Neural crest cell (in vitro differentiated cells): ENCODE measurements at places on chromosomes 13 and 19. TPM values are rescaled to one million over a fixed set of nuclear protein-coding genes. Genes with fewer than 3 reads are reported as not detected.
A peak's percentile ranks its signal among the peaks of the same experiment; 100 is the strongest.

HIPK4 gene
- total RNA-seq: 0.11 and 0.30 TPM in 2 replicates

CATSPERD gene
- total RNA-seq: not detected in 2 replicates

KCNJ14 gene
- total RNA-seq: 1.5 and 2.0 TPM in 2 replicates

MZF1 gene
- total RNA-seq: 40.5 and 43.3 TPM in 2 replicates

SHC2 gene
- 39.0 and 45.2 TPM in 2 replicates for total RNA-seq

ZNF154 gene
- total RNA-seq: 25.6 and 26.2 TPM in 2 replicates

CYTH2 gene
- total RNA-seq: 172 and 196 TPM in 2 replicates

TLE6 gene
- total RNA-seq: 0.44 TPM in 1 of 2 replicates, not detected in the other

CXCL17 gene
- not detected in 2 replicates for total RNA-seq

ZIC5 gene
- total RNA-seq: 6.3 and 6.7 TPM in 2 replicates

SELENOW gene
- 175 and 179 TPM in 2 replicates for total RNA-seq

DNA sequence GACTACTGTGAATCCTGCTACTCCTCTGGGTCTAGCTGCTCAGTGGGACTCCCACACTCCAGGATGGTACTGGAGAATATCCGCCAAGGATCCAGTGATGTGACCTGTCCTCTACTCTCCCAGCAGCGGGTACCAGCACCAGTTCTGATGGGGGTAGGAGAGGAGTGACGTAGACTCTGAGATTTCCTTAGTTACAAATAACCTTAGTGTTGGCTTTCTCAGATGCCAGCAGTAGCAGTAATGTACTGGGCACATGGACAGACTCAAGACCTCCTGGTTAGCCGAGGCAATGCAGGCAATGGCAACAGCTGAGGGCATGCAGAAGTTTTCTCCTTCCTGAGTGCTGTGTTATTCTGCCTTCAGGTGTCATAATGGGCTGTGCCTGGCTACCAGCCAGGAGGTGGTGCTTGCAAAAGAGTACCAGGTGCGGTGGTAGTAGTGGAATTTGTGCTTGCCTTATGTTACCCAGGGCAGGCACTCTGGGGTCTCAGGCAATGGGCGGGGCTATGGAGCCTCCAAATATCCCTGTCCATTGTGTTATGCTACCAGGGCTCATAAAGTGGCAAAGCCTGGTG, 105.3 kb upstream of the KLF5 start:
- H3K36me3 ChIP-seq: peaks cover 23% of the 10 kb centered on the region
- H3K4me3 ChIP-seq: no peak overlapping the region

DNA sequence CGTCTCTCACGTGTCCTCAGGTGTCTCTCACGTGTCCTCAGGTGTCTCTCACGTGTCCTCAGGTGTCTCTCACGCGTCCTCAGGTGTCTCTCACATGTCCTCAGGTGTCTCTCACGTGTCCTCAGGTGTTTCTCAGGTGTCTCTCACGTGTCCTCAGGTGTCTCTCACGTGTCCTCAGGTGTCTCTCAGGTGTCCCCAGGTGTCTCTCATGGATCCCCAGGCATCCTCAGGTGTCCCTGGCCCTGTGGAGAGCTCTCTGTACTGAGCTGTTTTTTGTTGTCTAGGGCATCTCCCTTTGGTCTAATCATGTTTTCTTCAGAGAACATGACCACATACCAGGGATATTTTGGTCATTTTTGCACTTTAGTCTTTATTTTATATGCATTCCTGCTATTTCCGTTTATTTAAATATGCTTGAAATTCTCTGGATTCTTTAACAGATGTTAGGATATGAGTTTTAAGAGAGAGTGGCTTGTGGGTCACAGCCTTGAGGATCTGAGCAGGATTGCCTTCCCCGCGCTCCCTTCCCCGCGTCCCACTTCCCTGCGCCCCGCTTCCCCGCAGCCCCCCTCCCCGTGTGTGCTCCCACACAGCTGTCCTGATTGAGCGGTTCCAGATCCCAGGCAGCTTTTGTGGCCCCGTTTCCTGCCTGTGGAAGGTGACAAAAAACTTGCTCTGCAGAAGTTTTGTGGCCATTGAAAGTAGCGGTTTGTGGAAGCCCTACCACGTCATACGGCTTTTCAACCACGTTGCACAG, 31.9 kb downstream of the ATP4B start:
- H3K4me1 ChIP-seq: peaks cover 13% of the 10 kb centered on the region
- no peak for DNase-seq
- H3K4me3 ChIP-seq: peak overlapping the region; percentile 87
- peaks cover 4% of the 10 kb centered on the region for H3K27me3 ChIP-seq

- H3K27ac ChIP-seq: no peak overlapping the region
- H3K36me3 ChIP-seq: no peaks in the 10 kb centered on the region
- no peaks in the 10 kb centered on the region for H3K27me3 ChIP-seq
- peaks cover 14% of the 10 kb centered on the region for H3K4me1 ChIP-seq
- H3K4me3 ChIP-seq: no peak overlapping the region
- no peak for DNase-seq
These were observed 129.5 kb upstream of the SLC10A2 start for GRCh38 chr13:103195762-103196161.

DNA sequence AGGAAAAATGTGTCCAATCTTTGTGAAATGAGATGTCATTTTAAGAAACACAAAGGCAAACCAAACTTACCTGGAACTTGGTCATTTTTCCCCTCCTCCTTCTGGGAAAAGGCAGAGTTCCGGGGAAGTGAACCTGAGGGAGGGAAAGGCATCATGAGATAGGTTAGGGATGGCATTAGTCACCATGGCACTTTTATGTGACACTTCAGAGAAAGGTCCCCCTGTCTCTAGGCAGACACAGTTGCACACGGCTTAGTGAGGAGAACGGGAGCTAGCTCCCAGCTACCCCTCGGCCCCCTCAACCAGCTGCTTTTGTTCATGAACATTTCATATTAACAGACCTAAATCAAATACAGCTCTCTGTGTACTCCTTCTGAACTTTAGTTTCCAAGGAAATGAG, 1.5 kb downstream of the ZNF235 start:
- no peak overlapping the region for H3K27ac ChIP-seq
- H3K4me3 ChIP-seq: peak overlapping the region; percentile 96
- H3K27me3 ChIP-seq: no peaks in the 10 kb centered on the region
- peaks cover 10% of the 10 kb centered on the region for H3K36me3 ChIP-seq
- H3K4me1 ChIP-seq: peaks cover 16% of the 10 kb centered on the region
- no peak for DNase-seq

DNA sequence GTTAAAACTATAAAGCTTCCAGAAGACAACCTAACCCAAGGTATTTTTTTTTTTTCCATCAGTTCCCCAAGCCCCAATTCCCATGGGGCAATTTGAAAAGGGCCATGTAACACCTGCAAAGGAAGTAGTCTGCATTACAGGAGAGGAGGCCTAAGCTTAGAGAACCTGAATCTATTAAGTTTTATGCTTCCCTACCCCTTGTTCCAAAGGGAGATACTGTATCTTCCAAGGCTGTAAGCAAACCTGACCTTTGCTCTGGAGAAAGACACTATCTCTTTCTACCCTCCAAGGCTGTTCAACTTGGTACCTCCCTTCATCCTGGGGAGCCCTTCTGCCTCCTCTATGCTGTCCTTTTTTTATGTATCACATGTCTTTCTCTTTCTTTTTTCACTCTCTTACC, 15.0 kb downstream of the KATNAL1 start:
- peaks cover 3% of the 10 kb centered on the region for H3K36me3 ChIP-seq
- no peak overlapping the region for H3K27ac ChIP-seq
- H3K27me3 ChIP-seq: no peaks in the 10 kb centered on the region
- peaks cover 30% of the 10 kb centered on the region for H3K4me1 ChIP-seq

- no peaks in the 10 kb centered on the region for H3K27me3 ChIP-seq
- DNase-seq: no peak
- H3K36me3 ChIP-seq: no peaks in the 10 kb centered on the region
- H3K27ac ChIP-seq: no peak overlapping the region
- H3K4me3 ChIP-seq: no peak overlapping the region
These were observed 12.8 kb downstream of the IGSF23 start for GRCh38 chr19:44626048-44626624.

DNA sequence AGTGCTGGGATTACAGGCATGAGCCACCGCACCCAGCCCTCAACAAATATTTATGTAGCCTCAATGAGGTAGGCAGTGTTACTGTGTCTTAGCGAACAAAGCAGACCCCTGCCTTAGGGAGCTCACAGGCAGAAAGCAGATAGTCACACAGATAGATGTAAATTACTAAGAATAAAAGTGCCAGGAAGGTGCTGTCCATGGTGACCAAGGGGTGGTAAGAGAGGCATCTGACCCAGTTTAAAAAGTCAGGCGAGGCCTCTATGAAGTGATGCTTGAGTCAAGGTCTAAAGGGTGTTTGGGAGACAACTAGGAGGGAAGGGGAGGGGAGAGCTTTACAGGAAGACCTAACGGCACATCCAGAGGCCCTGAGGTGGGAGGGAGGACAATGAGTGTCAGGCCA, 12.4 kb upstream of the CACNG7 start:
- no peaks in the 10 kb centered on the region for H3K36me3 ChIP-seq
- H3K4me3 ChIP-seq: peak overlapping the region; percentile 10
- H3K4me1 ChIP-seq: peaks cover 21% of the 10 kb centered on the region
- no peak for DNase-seq
- H3K27me3 ChIP-seq: peaks cover 73% of the 10 kb centered on the region

DNA sequence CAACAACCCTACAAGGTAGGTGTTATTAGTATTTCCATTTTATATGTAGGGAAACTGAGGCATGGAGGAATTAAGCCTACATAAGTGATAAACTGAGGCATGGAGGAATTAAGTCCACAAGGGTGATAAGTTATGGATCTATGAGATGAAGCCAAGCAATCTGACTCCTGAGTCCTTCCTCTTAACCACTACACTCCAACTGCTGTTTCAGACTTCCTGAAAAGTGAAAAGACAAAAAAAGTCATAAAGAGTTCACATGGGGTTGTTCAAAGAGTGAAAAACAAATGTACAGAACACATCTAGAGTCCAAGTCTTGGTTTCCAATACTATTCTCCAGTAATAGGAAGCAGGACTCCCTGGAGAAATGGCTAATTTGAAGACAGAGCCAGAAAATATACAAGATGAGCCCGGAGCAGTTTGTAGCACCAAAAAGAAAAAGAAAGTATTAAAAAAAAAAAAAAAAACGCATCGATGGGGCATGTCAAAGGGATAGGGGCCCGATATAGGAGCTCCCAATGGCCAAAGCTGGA, 12.1 kb downstream of the CRYL1 start:
- DNase-seq: no peak
- H3K27ac ChIP-seq: no peak overlapping the region
- no peak overlapping the region for H3K4me3 ChIP-seq
- H3K4me1 ChIP-seq: peaks cover 14% of the 10 kb centered on the region

DNA sequence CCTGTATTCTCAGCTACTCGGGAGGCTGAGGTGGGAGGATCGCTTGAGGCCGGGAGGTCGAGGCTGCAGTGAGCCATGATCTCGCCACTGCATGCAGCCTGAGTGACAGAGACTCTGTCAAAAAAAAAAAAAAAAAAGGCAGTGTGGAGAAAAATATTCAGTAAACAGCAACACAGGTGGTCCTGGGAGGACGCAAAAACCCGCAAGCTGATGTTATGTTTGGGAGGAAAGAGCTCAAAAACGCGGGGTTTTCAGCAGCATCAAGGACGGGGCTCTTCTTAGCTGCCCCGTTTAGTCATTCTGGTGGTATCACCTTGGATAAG, 599 bp upstream of the ZNF784 start:
- no peak for DNase-seq
- H3K4me1 ChIP-seq: peaks cover 20% of the 10 kb centered on the region
- peaks cover 5% of the 10 kb centered on the region for H3K27me3 ChIP-seq
- H3K27ac ChIP-seq: peak overlapping the region; percentile 99
- peak overlapping the region; percentile 92 for H3K4me3 ChIP-seq

DNA sequence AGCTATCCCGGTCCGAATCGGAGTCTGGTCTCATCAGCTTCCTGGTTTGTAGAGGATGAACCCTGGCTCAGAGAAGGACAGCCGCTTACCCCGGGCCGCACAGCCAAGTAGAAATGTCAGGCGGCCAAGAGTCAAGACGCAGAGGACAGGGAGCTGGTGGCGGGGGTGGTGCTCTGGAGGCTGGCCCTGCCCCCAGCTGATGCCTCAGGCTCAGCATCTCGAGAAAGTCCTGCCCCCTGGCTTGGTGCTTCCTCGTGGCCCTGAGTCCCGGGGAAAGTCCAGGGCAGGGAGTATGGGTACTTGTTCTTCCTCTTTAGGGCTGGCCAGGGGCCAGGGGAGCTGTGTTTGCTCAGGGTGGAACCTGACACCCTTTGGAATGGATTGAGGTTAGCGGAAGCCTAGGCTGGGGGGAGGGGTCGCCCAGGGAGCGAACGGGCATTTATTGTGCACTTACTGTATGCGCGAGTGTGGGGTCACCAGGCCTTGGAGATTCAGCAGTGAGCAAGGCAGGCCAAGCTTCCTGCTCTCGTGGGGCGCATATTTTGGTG, 2.2 kb downstream of the TJP3 start:
- H3K36me3 ChIP-seq: no peaks in the 10 kb centered on the region
- DNase-seq: no peak
- H3K4me3 ChIP-seq: no peak overlapping the region
- no peaks in the 10 kb centered on the region for H3K4me1 ChIP-seq
- peak overlapping the region; percentile 50 for H3K27ac ChIP-seq

GRCh38 chr13:93867481-93867880, 612.0 kb downstream of the DCT start:
- H3K27me3 ChIP-seq: no peaks in the 10 kb centered on the region
- H3K36me3 ChIP-seq: no peaks in the 10 kb centered on the region
- H3K27ac ChIP-seq: no peak overlapping the region
- no peak for DNase-seq

- H3K27ac ChIP-seq: no peak overlapping the region
- DNase-seq: no peak
- H3K4me3 ChIP-seq: no peak overlapping the region
- H3K4me1 ChIP-seq: no peaks in the 10 kb centered on the region
These were observed 219.4 kb downstream of the KLF5 start for GRCh38 chr13:73278186-73278585.

GRCh38 chr13:24683351-24683750, 3.1 kb downstream of the ATP12A start:
- H3K27ac ChIP-seq: no peak overlapping the region
- H3K36me3 ChIP-seq: no peaks in the 10 kb centered on the region
- peaks cover 38% of the 10 kb centered on the region for H3K4me1 ChIP-seq

DNA sequence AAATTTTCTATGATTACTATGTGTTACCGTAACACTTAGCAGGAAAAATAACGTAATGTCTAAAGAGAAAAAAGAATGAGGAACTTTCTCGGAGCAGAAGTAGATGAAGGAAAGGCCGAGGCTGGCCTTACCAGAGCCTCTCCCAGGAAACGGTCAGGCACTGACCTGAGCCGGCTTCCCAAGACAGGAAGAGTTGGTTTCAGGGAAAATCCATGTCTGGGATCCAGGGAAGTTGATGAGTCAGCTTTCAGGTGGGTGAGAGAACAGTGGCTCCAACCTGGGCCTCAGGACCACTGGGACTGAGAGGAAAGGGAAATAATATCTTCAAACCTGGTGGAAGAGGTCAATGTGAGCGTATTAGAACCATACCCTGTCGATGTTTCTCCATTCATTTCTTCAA, 93.3 kb upstream of the UBL3 start:
- no peak overlapping the region for H3K4me3 ChIP-seq
- peak overlapping the region; percentile 44 for H3K27ac ChIP-seq
- no peak for DNase-seq
- H3K36me3 ChIP-seq: no peaks in the 10 kb centered on the region

- peaks cover 2% of the 10 kb centered on the region for H3K36me3 ChIP-seq
- H3K27ac ChIP-seq: peak overlapping the region; percentile 99
- peak overlapping the region; percentile 98 for H3K4me3 ChIP-seq
- H3K27me3 ChIP-seq: no peaks in the 10 kb centered on the region
- peaks cover 27% of the 10 kb centered on the region for H3K4me1 ChIP-seq
- no peak for DNase-seq
These were observed 512 bp downstream of the MED4 start for GRCh38 chr13:48094404-48094780.

GRCh38 chr19:10155839-10156238, 36.1 kb upstream of the EIF3G start:
- no peak overlapping the region for H3K27ac ChIP-seq
- no peak overlapping the region for H3K4me3 ChIP-seq
- no peaks in the 10 kb centered on the region for H3K27me3 ChIP-seq
- no peak for DNase-seq

- H3K4me3 ChIP-seq: no peak overlapping the region
- H3K4me1 ChIP-seq: peaks cover 4% of the 10 kb centered on the region
- H3K27me3 ChIP-seq: no peaks in the 10 kb centered on the region
- no peak for DNase-seq
- H3K36me3 ChIP-seq: no peaks in the 10 kb centered on the region
- no peak overlapping the region for H3K27ac ChIP-seq
These were observed 81.4 kb upstream of the MEDAG start for GRCh38 chr13:30824651-30825050.
